CD4-positive, alpha-beta T cell (primary cell): ENCODE measurements at places on chromosomes 1 and 21.

DNA sequence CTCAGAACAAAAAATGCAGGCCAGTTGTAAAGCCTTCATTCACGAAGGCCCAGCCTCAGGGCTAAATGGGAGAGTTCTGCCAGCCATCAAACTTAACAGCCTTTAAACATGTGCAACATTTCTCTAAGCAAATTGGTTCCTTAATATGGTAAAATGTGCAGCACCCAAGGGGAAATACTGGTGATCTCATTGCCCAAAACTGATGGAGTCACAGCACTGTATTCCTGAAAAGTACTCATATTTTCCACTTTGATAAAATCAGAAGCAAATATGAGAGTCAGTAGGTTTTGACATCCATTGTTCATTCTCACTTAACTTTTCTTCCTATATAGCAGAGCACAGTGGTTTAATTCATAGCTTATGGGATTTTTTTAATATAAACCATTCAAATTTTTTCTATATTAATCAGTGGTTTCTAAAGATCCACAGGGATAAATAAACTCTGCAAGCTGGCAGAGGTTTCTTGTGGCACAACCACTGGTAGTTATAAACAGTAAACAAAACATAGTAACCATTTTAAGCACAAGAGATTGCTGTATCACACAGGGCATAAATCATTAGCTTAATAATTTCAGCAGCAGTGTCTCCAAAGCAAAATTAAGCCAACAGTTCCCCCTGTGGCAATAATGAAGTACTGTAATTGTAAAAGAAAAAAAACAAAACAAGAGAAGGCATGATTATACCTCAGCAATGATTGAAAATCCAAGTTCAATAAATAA lies 106.9 kb upstream of the LYPLAL1 start:
- DNase-seq: no peak

DNA sequence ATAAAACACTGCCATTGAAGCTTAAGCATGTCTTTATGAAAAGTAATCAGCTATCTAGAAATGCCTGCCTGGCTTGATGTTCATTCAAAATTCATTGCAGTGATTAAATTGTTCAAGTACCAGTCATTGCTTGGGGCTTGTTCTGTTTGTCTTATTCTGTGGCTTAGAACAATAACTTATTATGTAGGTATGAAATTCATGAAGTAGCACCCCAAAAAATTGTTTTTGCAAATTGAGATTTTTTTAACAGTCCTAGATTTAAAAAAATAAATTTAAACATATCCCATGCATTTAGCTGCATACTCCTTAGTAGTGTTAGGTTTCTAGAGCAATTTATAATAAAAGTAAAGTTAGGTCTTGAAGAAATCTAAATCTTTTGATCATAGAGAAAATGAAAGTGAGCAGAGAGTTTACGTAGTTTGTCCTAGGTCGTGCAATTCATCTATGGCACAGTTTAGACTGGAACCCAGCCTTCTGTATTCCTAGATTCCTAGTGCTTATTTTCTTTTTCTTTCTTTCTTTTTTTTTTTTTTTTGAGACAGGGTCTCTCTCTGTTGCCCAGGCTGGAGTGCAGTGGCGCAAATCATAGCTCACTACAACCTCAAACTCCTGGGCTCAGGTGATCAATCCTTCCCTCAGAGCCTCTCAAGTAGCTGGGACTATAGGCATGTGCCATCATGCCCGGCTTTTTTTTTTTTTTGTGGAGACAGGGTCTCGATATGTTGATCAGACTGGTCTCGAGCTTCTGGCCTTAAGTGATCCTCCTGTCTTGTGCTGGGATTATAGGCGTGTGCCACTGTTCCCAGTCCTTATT lies 9.3 kb downstream of the MIER1 start:
- DNase-seq: no peak

DNA sequence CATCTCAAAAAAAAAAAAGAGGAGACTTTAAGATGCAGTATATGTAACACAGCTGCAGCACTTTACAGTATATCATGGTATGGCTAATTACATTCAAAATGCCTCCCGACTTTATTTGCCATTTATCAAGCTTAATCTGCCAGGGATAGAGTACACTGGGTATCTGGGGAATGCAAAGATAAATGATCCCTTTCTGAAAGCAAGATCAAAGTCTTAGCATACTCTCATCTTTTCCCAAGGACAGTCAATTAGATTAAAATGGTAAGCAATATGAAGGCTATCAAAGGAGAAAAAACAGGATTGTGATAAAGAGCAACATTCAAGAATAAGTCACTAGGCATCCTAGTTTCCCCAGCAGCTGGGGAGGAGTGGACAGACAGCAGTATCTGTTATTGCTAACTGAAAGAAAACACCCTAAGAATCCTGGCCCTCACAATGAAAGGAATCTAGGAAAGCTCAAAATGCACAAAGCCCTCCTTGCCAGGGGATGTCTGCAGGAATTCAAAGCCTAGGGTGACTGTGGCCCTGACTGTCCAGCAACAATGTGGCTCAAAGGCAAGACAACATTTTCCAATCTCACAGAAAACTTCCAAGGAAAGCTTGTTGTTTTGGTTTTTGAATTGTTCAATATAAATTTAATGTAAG lies 56.7 kb upstream of the RAP1GAP start:
- DNase-seq: no peak

- DNase-seq: peak; percentile 13
Measured at GRCh38 chr1:173190101-173190936, 16.8 kb downstream of the TNFSF4 start.

- no peak for DNase-seq
Measured at GRCh38 chr1:93004566-93005251, 43.4 kb upstream of the DIPK1A start.

DNA sequence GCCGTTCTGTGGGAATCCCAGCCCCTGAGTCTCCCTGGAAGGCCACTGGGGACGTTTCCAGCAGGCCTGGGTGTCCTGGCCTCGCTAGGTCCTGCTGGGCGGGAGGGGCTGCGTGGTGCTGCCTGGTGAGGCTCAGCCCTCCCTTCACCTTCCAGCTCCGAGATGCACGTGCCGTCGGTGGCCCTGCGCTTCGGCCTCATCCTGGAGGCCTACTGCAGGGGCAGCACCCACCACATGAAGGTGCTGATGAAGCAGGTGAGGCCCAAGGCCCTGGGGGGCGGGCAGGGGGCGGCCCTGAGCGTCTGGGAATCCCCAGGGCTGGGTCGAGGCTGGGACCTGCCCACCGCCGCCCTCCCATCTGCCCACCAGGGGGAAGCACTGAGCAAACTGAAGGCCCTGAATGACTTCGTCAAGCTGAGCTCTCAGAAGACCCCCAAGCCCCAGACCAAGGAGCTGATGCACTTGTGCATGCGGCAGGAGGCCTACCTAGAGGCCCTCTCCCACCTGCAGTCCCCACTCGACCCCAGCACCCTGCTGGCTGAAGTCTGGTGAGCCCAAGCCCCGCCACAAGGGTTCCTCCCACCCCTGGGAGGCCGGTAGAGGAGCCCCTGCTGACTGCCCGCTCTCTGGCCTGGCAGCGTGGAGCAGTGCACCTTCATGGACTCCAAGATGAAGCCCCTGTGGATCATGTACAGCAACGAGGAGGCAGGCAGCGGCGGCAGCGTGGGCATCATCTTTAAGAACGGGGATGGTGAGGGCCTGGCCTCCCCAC lies 70.3 kb downstream of the PIK3CD start:
- DNase-seq: peak; percentile 82

DNA sequence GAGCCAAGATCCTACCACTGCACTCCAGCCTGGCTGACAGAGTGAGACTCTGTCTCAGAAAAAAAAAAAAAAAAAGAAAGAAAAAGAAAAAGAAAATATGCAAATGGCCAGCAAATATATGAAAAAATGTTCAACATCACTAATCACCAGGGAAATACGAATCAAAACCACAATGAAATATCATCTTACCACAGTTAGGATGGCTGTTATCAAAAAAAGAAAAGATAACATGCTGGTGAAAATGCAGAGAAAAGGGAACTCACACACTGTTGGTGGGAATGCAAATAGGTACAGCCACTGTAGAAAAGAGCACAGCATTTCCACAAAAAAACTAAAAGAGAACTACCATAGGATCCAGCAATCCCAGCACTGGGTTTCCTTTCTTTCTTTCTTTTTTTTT lies 477.5 kb downstream of the SMYD3 start:
- no peak for DNase-seq
